ENCODE measurements at places on chromosomes 7 and 10.

DNA sequence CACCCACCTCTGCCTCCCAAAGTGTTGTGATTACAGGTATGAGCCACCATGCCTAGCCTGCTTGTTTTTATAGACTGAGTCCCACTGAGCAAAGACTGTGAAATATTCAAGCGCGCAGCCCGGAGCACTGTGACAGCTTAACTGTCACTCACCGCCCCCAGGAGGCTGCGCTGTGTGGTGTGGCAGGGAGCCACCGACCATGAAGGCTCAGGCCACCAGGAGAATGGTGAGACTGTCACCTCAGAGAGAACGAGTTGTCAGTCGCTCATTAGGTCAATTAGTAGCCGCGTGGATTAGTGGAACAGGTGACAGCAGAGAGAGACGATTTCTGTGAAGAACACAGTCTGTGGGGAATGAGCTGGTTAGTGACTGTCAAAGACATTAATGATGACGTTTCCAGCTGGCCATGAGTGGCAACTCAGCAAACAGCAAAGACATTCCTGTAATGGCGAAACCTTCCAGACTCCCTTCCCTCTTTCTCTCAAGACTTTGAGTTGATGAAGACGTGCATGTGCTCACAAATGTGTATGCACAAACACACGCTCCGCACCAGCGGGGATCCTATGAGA is 64.5 kb downstream of the CYCS start:
- ATAC-seq = no peak
- H3K27me3 ChIP-seq = no peaks in the 10 kb centered on the region
- no peaks in the 10 kb centered on the region for H3K36me3 ChIP-seq
- no peaks in the 10 kb centered on the region for H3K4me1 ChIP-seq
- H3K4me3 ChIP-seq = no peak overlapping the region
- H3K27ac ChIP-seq = no peak overlapping the region

GRCh38 chr10:132946-133898 is 2.0 kb upstream of the ZMYND11 start:
- no peaks in the 10 kb centered on the region for H3K36me3 ChIP-seq
- H3K4me1 ChIP-seq = peaks cover 7% of the 10 kb centered on the region
- H3K4me3 ChIP-seq = peak overlapping the region; percentile 72
- no peaks in the 10 kb centered on the region for H3K27me3 ChIP-seq
- no peak for ATAC-seq

- no peaks in the 10 kb centered on the region for H3K4me1 ChIP-seq
- no peak for ATAC-seq
- peaks cover 66% of the 10 kb centered on the region for H3K36me3 ChIP-seq
- H3K27ac ChIP-seq = no peak overlapping the region
- no peak overlapping the region for H3K4me3 ChIP-seq
These were observed 72.0 kb downstream of the UBE3C start for GRCh38 chr7:157210682-157211081.

GRCh38 chr7:39554583-39555165 is 11.5 kb upstream of the YAE1 start:
- no peaks in the 10 kb centered on the region for H3K4me1 ChIP-seq
- H3K36me3 ChIP-seq = no peaks in the 10 kb centered on the region
- no peak overlapping the region for H3K27ac ChIP-seq
- ATAC-seq = no peak
- H3K27me3 ChIP-seq = peaks cover 3% of the 10 kb centered on the region

GRCh38 chr7:121302214-121302745 is 26.5 kb upstream of the WNT16 start:
- no peaks in the 10 kb centered on the region for H3K4me1 ChIP-seq
- no peaks in the 10 kb centered on the region for H3K27me3 ChIP-seq

- ATAC-seq = no peak
- H3K27me3 ChIP-seq = no peaks in the 10 kb centered on the region
- no peaks in the 10 kb centered on the region for H3K36me3 ChIP-seq
- H3K4me3 ChIP-seq = no peak overlapping the region
These were observed 56.9 kb downstream of the HIBADH start for GRCh38 chr7:27605689-27606269.

GRCh38 chr10:18140957-18141845 is 977 bp downstream of the CACNB2 start:
- peaks cover 7% of the 10 kb centered on the region for H3K4me1 ChIP-seq
- peaks cover 8% of the 10 kb centered on the region for H3K27me3 ChIP-seq
- peak overlapping the region; percentile 92 for H3K27ac ChIP-seq
- ATAC-seq = no peak
- H3K36me3 ChIP-seq = no peaks in the 10 kb centered on the region

DNA sequence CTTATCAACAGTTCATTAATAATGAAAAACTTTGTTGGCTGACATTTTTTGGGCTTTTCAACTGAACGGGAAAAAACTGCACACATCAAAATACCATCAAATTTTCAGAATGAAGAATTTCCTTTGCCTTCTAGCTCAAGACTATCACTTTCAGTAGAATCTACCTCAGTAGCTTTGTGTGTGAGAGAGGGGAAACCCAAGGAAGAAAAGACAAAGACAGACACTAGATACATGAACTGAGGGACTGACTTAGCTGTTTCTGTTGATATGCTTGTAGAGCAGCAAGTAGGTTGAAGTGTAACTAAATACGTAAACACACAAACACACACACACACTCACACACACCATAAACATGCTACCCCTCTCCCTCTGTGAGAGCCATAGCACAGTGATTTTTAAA is 257.1 kb downstream of the CDK14 start:
- H3K27ac ChIP-seq = no peak overlapping the region
- no peak for ATAC-seq
- H3K36me3 ChIP-seq = no peaks in the 10 kb centered on the region
- H3K4me3 ChIP-seq = no peak overlapping the region

GRCh38 chr7:142459551-142459963 is 201.7 kb upstream of the PRSS58 start:
- H3K36me3 ChIP-seq = no peaks in the 10 kb centered on the region
- no peak for ATAC-seq
- no peaks in the 10 kb centered on the region for H3K27me3 ChIP-seq
- H3K27ac ChIP-seq = no peak overlapping the region

- peaks cover 11% of the 10 kb centered on the region for H3K4me1 ChIP-seq
- H3K27ac ChIP-seq = no peak overlapping the region
- no peaks in the 10 kb centered on the region for H3K27me3 ChIP-seq
- no peak overlapping the region for H3K4me3 ChIP-seq
These were observed 158.9 kb upstream of the TNRC18 start for GRCh38 chr7:5582532-5582935.

GRCh38 chr7:75555736-75556135 is 63.6 kb downstream of the SPDYE5 start:
- no peak overlapping the region for H3K4me3 ChIP-seq
- peaks cover 100% of the 10 kb centered on the region for H3K36me3 ChIP-seq
- H3K4me1 ChIP-seq = no peaks in the 10 kb centered on the region
- H3K27me3 ChIP-seq = no peaks in the 10 kb centered on the region
- H3K27ac ChIP-seq = no peak overlapping the region

GRCh38 chr10:26574783-26575182 is 122.7 kb upstream of the PDSS1 start:
- no peak overlapping the region for H3K27ac ChIP-seq
- no peaks in the 10 kb centered on the region for H3K4me1 ChIP-seq
- ATAC-seq = no peak
- H3K4me3 ChIP-seq = no peak overlapping the region
- no peaks in the 10 kb centered on the region for H3K36me3 ChIP-seq

DNA sequence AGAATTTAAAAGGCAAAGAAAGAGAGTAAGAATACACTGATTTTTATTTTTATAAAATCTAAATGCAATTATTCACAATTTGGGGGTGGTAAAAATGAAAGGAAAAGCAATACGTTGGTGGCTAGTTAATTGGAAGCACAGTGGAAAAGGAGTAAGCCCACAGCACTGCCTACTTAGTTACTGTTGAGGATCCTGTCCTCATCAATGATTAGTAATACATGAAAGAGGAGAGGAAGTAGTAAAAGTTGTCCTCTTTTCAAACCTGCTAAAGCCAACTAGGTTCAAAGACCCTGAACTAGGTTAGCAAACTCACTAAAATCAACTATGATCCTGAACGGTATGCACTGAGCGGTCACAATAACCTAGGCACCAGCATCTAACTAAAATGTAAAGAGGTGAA is 52.7 kb upstream of the LRRN3 start:
- H3K36me3 ChIP-seq = no peaks in the 10 kb centered on the region
- no peak overlapping the region for H3K27ac ChIP-seq
- no peak overlapping the region for H3K4me3 ChIP-seq
- ATAC-seq = no peak

GRCh38 chr10:60778971-60779796 is 906 bp downstream of the CDK1 start:
- H3K27ac ChIP-seq = no peak overlapping the region
- H3K4me1 ChIP-seq = no peaks in the 10 kb centered on the region
- H3K27me3 ChIP-seq = peaks cover 25% of the 10 kb centered on the region

GRCh38 chr7:19728716-19729115 is 19.9 kb upstream of the POLR1F start:
- no peak for ATAC-seq
- H3K36me3 ChIP-seq = no peaks in the 10 kb centered on the region
- H3K4me3 ChIP-seq = no peak overlapping the region
- peaks cover 8% of the 10 kb centered on the region for H3K27me3 ChIP-seq

- peaks cover 99% of the 10 kb centered on the region for H3K36me3 ChIP-seq
- H3K4me3 ChIP-seq = no peak overlapping the region
- no peak for ATAC-seq
- H3K27me3 ChIP-seq = no peaks in the 10 kb centered on the region
These were observed 104.4 kb downstream of the TRRAP start for GRCh38 chr7:98982686-98983085.

DNA sequence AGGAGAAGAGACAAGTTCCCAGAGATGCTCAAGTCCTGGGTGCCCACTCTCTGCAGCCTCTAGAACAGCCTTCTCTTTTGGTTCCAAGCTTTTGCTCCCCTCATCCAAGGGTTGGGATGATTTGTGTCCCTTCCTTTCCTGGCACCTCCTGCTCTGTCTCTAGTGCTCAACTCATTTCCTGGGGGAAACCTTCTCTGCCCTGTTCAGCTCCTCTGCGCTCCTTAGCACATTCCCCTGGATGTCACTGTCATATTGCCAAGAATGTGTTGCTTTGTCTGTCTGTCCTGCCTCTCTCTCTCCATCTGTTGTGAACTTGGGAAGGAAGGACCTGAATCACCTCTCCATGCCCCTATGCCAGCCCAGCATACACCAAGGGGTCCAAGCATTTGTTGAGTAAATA is 5.1 kb upstream of the LBX1 start:
- H3K36me3 ChIP-seq = no peaks in the 10 kb centered on the region
- H3K27ac ChIP-seq = no peak overlapping the region
- no peak overlapping the region for H3K4me3 ChIP-seq
- no peak for ATAC-seq

GRCh38 chr10:96390460-96390864 is 31.7 kb upstream of the OPALIN start:
- peaks cover 8% of the 10 kb centered on the region for H3K27me3 ChIP-seq
- H3K36me3 ChIP-seq = no peaks in the 10 kb centered on the region
- ATAC-seq = peak; percentile 89
- no peak overlapping the region for H3K27ac ChIP-seq
- H3K4me3 ChIP-seq = no peak overlapping the region

DNA sequence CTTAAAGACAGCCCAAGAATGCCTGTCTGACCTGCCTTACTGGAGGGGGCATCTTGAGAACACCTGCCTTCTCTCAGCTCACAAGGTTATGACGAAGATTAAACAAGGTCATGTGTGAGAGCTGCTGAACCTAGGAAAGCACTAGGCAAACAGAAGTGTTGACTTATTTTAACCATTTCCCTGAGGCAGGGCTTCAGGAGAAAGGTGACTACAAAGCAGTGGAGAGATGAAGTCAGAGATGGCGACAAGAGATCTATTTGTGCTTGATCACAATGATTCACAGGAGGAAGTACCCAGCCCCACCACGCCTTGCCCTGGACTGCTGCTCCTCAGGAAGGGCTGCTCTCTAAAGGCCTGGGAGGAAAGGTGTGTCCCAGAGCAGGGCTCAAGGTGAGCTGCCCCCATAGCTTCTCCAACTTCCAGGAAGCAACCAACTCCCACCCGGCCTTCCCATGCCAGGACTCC is 27.8 kb downstream of the STN1 start:
- no peak for ATAC-seq
- no peak overlapping the region for H3K27ac ChIP-seq
- H3K4me3 ChIP-seq = no peak overlapping the region
- no peaks in the 10 kb centered on the region for H3K36me3 ChIP-seq
- peaks cover 15% of the 10 kb centered on the region for H3K4me1 ChIP-seq

GRCh38 chr10:133262696-133263095 is 14.0 kb downstream of the ADAM8 start:
- H3K4me3 ChIP-seq = no peak overlapping the region
- H3K27ac ChIP-seq = no peak overlapping the region
- H3K36me3 ChIP-seq = no peaks in the 10 kb centered on the region
- no peaks in the 10 kb centered on the region for H3K27me3 ChIP-seq

DNA sequence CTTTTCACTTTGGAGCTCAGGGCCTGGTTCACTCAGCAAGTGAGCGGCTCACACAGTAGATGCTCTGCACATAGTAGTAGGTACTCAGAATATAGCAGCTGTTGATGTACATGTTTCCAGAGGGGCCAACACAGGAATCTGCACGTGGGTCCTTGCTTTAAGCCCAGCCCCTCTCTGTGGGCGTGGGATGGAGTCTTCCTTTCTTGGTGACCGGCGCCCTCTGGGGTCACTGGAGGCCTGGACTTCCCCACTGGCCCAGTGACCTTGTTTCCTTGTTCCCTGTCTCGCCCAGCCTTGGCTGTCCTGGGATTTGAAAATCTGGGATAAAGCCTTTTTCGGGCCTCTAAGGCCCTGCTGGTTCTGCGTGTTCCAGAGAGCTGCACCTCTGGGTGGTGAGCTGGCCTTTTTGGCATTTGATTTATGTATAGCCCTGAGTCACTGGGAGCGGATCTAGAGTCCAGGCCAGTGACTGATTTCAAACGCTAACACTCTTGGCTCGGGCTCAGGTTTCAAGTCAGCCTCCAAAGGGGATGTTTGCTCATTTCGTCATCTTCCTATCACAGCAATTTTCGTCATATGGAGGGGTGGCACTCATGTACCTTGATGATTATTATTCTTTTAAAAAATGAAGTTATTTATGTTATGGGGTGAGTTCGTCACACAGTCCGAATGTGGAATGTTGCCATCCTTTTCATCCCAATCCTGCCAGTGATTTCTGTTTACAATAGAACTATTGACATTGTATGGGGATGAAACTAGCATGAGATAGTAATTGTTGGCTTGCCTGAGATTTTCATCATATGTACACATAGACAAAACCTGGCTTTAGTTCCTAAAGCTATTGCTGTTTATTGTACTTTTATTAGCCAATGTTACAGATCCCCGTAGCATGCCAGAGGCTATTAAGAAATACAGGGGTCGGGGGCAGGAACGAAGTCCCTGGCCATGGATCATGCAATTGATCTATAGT is 65.5 kb downstream of the CUX1 start:
- peak; percentile 95 for ATAC-seq
- H3K4me3 ChIP-seq = no peak overlapping the region
- peaks cover 41% of the 10 kb centered on the region for H3K4me1 ChIP-seq

DNA sequence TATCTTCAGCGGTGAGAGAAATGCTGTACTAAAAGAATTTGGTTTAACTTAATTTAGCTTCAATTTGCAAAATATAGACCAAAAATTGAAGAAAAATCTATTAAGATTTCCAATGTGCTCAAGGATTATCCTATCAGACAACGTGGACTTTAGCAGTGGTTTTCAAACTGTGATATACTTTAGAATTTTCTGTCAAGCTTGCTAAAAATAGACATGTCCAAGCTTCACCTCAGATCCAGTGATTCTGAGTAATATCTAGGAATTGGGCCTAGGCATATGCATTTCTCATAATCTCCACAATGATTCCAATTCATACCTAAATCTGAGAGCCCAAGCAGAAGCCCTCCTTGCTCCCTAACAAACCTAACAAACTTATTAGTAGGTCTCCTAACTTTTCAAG is 3.4 kb downstream of the WASL start:
- no peak overlapping the region for H3K27ac ChIP-seq
- ATAC-seq = no peak
- H3K27me3 ChIP-seq = no peaks in the 10 kb centered on the region
- peaks cover 7% of the 10 kb centered on the region for H3K4me1 ChIP-seq
- H3K36me3 ChIP-seq = no peaks in the 10 kb centered on the region
- H3K4me3 ChIP-seq = no peak overlapping the region
